Activated naive CD4-positive, alpha-beta T cell (primary cell): ENCODE measurements at places on chromosomes 2 and 18.

DNA sequence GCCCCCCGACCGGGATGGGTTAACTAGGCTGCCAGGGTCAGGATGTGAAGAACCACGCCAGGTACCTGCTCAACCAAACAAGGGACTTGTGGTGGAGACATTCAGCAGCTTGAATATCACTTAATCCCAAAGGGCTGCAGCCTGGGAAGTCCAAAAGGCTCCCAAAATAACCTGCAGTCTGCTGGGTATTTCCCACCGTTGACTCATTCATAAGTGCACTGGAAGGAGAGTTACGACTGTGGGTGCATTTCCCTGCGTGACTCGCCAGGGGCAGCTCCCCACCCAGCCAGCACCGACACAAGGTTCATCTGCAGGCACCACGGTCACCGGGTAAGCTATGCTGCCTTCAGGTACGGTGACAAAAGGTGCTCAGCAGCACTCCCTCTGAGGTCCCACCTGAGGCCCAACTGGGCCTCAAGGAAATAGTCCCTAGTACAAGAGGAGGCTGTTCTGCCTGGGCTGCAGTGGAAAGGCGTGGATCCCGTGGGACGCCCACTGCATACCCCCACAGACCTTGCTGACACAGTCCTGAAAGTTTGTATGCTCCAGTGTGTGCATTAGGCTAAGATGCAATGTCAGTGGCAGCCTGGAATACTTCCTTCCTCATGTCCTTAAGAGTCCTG is 86.5 kb downstream of the UXS1 start:
- DNase-seq: no peak

GRCh38 chr2:186746584-186746983 is 52.7 kb downstream of the FAM171B start:
- DNase-seq: no peak

DNA sequence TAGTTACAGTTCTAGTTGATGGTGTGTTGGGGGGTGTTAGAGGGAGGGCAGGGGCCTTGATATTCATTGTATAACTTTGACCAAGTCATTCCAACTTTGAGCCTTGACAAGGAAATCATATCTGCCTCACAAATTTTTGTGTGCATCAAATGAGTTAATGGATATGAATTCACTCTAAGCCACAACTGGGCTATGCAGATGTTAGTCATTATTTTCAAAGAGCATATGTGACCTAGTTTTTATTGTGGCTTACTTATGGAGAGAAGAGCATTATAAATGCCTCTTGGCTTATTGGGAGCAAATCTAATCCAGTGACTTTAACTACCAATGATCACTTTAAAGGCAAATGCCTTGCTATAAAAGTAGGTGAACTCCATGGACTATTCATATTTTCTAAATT is 250.2 kb downstream of the LPIN1 start:
- no peak for DNase-seq

GRCh38 chr2:113217455-113218282 is 43.9 kb downstream of the PSD4 start:
- DNase-seq: no peak
